ENCODE measurements at places on chromosomes 2 and 18.

GRCh38 chr2:58645017-58645416 is 403.9 kb upstream of the FANCL start:
- no peak for DNase-seq

DNA sequence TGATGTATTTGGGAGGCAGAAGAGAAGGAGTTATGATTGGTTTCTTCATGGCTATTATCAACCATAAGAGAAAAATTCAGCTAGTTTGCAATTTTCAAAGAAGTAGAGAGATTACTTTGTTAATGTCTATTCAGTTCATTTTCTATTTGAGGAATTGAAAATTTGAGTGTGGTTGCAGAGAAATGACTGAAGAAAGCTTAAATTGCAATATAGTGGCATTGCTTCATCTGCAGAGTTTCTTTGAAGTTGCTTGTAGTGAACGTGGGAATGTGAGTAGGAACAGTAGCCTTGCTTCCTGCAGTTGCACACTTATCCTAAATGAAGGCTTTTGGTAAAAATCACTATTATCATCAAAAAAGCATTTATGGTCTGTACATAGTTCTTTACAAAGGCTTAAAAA is 14.7 kb upstream of the CYRIA start:
- DNase-seq, result no peak

GRCh38 chr2:19990416-19990728 is 467 bp upstream of the WDR35 start:
- no peak for DNase-seq

DNA sequence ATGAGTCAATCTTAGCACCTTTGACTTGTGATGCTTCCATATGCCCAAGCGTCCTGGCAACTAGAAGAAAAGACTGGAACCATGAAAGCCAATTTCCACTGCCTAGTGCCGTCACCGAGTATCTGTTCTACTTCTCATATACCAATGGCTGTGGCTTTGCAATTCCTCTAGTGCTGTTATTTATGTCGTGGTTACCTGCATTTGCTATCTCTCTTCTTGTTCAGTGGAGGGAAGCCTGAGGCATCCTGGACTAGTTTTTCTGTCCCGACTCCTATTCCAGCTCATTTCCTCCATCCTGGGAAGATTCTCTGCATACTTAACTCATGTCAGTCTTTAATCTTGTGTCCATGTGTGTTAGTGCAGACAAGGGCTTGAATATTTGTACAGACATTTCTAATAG is 117.9 kb downstream of the FEZ2 start:
- DNase-seq, result no peak

GRCh38 chr18:38602341-38602740 is 1036.7 kb upstream of the CELF4 start:
- DNase-seq, result no peak

- no peak for DNase-seq
Measured at GRCh38 chr2:43319541-43319940, 93.1 kb upstream of the ZFP36L2 start.

- DNase-seq, result no peak
Measured at GRCh38 chr2:190486037-190486623, 48.4 kb downstream of the NEMP2 start.

GRCh38 chr2:40363631-40364030 is 88.3 kb downstream of the SLC8A1 start:
- no peak for DNase-seq

- DNase-seq, result peak; percentile 4
Measured at GRCh38 chr18:69528435-69528834, 127.7 kb downstream of the DOK6 start.

DNA sequence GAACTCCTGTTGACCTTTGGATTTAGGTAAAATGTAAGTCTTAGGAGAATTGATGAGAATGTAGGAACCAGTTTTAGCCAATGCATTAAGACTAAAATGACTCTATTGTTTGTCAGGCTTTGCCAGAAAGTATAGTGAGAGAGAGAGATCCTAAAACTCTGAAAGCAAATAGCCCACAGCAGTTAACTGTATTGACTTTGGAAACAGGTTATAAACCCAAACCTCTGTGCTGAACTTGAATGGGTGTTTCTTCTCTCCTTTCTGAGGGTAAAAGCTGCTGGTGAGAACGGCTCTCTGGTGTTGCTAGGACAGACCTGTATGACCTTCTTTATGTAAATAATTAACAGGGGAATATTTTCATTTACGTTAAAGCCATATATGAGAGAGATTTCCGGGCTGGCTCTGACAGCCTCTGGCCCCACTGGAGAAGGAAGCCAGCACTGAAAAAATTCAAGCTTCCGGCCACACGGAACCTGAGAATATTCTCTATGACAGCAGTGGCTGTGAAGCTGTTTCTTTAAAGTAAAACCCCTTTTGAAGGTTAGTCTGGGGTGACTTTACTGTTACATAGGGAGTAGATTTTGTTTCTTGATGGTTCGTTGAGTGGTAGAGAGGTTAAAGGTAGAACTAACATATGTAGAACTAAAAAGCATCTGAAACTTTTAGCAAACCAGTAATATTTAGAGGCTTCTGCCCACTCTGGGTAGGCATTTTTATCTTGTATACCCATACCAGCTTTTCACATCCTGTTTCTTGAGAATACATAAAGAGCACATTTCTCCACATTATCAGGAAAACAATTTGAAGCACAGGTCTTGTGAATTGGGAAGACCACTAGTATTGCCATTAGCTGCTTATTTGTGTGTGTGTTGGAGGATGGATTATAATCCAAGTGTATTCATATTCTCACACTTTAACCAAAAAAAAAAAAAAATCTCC is 123.8 kb downstream of the SPTBN1 start:
- DNase-seq, result no peak

GRCh38 chr2:3789256-3789655 is 85.9 kb downstream of the DCDC2C start:
- DNase-seq, result no peak

DNA sequence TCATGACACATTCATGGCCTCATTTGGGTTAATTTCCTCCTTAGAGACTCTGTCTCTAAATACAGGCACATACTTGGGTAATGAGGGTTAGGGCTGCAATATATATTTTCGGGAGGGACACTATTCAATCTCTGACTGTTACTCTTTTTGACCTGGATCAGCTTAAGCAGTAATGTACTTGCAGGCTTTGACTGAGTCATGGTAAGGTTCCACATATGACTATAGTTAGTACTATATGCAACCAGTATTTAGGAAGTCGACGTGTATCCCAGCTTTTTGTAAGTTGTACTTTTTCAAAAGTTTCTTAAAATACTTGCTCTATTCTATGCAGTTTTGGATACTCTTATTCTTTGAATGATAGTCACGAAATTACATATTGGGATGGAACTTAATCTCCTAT is 37.2 kb upstream of the CDH19 start:
- DNase-seq, result no peak

GRCh38 chr2:31244101-31244500 is 10.1 kb downstream of the EHD3 start:
- no peak for DNase-seq

- DNase-seq, result no peak
Measured at GRCh38 chr2:95272781-95273180, 1.5 kb upstream of the PROM2 start.

- DNase-seq, result no peak
Measured at GRCh38 chr2:237353215-237353614, 60.7 kb downstream of the COL6A3 start.

GRCh38 chr2:1790473-1790872 is 46.2 kb upstream of the PXDN start:
- DNase-seq, result no peak

GRCh38 chr2:57804971-57805370 is 241.6 kb upstream of the VRK2 start:
- DNase-seq, result no peak

- no peak for DNase-seq
Measured at GRCh38 chr2:129765326-129765677, 214.2 kb upstream of the RAB6C start.

GRCh38 chr2:215833531-215834162 is 179.7 kb downstream of the MREG start:
- no peak for DNase-seq

- no peak for DNase-seq
Measured at GRCh38 chr2:169839954-169840746, 12.9 kb downstream of the UBR3 start.

GRCh38 chr2:199819746-199820145 is 31.2 kb downstream of the FTCDNL1 start:
- no peak for DNase-seq

DNA sequence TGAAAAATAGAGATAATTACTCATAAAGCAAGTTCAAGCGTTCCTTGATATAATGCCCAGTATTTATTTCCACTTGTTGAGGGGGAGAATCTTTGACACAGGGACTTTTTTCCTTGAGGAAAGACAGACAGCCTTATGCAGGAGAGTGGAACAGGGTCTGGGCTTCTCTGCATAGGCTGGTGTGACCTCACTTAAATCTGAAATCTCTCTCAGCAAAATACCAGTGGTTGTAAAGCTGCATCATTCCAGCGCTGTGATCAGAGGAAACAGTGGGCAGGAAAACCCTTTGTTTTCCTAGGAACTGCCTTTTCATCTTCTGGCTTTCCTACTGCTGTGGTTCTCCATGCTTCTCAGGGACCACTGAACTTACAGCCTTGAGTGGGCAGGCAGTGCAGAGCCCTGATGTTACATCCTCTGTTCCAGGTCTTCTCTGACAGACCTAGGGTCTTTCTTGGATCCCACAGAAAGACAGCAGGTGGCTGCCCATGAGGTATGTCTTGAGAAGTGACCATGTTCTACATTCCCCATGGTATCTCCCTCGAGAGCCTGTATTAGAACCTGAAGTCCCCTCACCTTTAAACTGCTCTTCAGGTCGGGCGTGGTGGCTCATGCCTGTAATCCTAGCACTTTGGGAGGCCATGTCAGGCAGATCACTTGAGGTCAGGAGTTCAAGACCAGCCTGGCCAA is 17.6 kb upstream of the MAP4K4 start:
- DNase-seq, result no peak

- DNase-seq, result no peak
Measured at GRCh38 chr2:240023792-240024191, 1.4 kb downstream of the NDUFA10 start.

DNA sequence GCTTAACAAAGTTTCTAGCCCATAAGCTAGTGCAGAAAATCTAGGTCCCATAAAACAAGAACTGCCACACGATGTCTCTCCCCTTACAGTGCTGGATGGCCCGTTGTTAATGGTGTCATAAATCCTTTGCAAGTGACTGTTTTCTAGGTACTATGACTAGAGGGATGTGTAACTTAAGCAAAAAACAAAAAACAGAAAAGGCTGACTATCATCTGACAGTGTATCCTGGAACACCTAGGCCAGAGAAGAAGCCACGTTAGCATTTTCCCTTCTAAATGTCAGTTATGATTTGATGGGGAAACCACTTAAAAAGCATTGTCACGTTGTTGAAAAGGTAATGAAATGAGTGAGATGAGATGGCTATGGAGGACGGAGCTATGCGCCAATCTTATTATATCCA is 2.4 kb downstream of the CASP8 start:
- DNase-seq, result no peak

GRCh38 chr2:151560289-151560688 is 150.6 kb downstream of the RIF1 start:
- peak; percentile 46 for DNase-seq

- no peak for DNase-seq
Measured at GRCh38 chr2:201057715-201058248, 13.7 kb downstream of the HYCC2 start.

DNA sequence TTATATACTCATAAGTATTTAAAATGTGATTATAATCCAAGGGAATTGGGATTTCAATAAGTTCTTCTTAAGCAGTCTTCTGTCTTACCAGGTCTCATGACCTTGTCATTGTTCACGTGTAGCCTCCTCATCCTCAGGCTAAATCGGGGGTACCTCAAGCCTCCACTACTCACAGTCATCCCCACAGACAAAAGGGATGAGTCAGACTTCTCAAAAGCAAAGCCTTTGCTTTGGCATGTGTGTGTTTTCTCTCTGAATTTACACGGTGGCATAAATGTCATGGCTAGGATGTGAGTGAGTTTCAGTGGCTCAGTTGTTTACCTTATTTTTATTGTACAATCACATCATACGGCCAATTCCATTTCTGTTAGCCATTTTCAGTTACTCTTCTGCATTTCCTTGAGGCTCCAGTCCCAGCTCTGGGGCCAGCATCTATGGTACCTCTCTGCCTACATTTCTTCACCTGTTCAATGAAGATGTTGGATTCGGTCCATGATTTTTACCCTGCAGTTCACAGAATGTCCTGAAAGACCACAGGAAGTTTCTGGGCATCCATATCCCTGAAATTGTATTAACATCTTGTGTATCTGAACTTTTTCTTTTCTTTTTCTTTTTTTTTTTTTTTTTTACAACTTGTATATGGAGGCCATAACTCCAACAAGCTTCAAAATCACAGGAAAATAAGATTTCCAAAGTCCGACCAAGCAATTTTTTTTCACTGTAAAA is 195.3 kb downstream of the FHOD3 start:
- no peak for DNase-seq

DNA sequence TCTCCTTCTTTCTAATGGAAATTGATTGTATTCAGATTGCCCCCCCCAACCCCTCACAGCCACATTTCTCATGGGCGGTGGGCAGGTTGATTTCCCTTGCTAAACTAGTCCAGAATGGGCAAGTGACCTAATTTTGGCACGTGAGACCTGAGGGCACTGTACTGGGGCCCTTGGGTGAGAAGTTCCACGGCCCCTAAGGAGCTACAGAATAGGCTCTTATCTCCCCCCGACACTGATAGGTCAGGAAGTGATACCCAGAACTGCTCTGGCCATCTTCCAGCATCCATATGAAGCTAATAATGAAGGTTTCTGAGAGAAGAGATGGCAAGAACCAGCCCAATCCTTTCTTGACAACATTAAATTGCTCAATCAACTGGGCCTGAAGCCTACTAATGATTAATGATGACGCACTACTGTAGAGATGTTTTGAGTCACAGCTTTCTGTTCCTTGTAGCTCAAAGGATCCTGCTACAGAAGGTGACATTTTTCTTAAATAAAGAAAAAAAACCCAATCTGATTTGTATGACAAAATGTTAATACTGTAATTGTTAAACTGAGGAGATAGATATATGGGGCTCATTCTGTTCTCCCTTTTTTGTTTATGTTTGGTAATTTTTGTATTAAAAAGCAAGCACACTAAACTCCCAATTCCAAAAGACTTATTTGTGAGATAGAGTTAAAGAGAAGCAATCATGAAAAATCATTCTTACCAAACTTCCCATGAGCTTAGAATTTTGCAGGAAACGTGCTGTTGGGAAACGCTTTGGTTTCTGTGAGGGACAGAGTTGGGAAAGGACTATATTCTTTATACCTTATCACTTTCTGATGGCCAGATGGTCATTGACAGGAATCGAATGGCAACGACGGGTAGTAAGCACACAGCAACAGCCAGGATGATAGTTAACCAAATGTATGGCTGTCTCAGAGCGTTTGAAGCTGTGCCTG is 28.2 kb upstream of the NARS1 start:
- DNase-seq, result no peak

DNA sequence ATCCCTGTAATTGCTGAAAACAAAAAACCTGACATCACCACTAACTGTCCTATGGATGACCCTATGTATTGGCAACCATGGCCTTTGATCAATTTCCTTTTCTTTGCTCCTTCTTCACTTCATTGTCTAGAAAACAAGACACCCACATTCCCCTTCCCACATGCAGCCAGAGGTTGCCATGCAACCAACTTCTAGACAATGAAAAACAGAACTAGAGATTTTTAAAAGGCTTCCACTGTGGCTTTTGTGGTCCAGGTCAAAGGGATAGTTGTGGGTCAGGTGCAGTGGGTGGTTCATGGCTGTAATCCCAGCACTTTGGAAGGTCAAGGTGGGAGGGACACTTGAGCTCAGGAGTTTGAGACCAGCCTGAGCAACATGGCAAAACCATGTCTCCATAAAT is 139.3 kb upstream of the DOK6 start:
- DNase-seq, result no peak

All from non-pigmented ciliary epithelial cell (primary cell).